ENCODE measurements at places on chromosomes 7 and 10.

DNA sequence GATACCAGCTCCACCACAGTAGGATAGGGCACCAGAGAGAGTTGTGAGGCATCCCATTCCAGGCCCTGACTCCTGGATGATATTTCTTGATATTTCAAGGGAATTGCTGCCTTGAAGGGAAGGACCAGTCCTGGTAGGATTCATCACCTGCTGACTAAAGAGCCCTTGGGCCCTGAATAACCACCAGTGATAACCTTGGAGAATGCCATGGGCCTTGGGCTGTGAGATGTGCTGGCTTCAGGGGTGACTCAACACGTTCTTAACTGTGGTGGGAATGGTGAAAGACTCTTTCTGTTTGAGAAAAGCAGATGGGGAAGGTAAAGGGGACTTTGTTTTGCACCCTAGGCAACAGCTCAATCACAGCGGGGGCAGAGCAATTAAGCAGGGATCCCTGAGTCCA lies 21.4 kb upstream of the ASZ1 start:
- DNase-seq, result no peak

- DNase-seq, result no peak
Measured at GRCh38 chr10:74500816-74501215, 325.6 kb upstream of the KAT6B start.

- no peak for DNase-seq
Measured at GRCh38 chr7:26646336-26647048, 217.9 kb downstream of the SKAP2 start.

DNA sequence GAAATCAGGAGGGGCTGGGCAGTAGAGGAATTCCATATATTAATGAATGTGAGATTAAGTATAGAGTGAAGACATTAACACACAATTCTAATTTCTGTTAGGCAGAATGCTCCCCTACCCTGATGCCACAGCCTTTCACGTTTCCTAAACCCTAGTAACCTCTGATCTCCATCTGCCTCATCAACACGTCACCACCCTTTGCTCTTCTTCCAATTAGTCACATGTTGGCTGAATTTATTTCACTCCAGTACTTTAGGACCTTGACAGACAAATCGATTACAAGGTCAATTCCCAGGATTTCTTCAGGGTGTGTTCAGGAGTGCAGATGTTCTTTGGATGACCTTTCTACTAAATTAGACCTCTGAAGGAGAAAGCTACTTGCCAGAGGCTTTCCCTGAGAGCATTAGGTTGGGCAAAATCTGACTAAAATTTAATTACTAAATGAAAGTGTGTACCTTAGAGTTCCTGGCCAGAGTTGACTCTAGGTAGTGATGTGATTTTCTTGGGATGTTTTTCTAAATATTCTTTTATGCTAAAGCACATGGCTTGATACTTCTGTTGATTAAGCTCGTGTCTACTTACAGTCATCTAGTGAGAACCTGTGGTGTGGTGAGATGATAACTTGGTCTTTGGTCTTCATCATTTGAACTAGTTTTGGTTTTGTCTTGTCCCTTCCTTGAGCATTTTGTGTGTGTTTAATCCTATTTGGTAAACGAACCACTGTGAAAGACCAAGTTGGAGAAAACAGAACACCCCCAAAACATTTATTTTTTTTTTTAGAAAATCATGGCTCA lies 12.7 kb downstream of the AGR2 start:
- DNase-seq, result no peak

DNA sequence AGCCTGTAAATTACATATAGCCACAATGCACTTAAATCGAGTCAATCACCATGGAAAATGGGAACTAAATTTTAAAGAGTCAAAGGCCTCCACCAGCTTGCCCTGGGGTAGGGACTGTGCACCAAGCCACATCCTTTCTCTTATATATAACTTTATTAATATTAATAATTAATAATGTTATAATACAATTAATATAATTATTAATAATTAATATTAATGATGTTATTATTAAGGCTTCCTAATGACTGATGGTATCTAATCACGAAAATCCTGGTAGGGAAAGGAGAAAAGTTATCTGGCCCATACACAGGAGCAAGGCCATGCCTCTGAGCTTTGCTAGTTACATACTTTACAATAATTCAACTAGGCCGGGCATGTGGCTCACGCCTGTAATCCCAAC lies 67.2 kb upstream of the DGKI start:
- no peak for DNase-seq

DNA sequence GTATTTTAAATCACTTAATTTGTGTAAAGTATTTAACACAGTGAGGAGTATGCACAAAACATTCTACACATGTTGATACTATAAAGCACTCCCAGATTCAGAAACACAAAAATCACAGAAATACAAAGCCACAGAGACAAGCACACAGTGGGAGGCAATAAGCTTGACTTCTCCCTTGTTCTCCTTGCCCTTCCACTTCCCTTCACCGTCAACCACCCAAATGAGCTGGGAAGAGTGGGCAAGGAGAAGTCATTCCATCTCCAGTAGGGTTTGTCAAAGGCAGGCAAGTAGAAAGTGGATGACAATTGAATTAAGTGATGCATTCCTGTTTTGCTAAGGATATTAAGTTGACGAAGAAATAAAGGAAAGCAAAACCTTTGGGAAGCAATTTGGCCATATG lies 4.2 kb upstream of the TMEM139 start:
- DNase-seq, result no peak

GRCh38 chr7:37549076-37549931 lies 100.6 kb upstream of the ELMO1 start:
- DNase-seq, result no peak

DNA sequence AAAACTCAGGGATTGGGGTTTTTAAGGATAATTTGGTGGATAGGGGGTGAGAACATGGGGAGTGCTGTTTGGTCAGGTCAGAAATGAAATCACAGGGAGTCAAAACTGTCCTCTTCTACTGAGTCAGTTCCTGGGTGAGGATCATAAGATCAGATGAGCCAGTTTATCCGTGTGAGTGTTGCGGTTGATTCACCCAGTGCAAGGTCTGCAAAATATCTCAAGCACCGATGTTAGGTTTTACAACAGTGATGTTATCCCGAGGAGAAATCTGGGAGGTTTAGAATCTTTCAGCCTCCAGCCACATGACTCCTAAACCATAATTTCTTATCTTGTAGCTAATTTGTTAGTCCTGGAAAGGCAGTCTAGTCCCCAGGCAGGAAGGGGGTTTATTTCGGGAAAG lies 31.7 kb upstream of the AGR2 start:
- DNase-seq, result no peak

- no peak for DNase-seq
Measured at GRCh38 chr7:51309361-51310130, 7.1 kb downstream of the COBL start.

DNA sequence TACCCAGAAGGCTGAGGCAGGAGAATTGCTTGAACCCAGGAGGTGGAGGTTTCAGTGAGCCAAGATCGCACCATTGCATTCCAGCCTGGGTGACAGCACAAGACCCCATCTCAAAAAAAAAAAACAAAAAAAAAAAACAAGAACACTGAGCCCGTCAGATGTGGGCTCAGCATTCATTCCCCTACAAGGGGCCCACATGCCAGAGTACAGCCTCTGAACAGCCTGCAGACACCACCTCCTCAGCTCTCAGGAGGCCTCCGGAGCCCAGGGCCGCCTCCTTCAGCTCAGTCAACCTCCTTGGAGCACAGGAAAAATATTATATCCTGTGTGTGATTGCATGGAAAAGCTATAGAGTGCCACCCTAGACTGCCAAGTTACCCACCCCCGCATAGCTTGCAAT lies 112.3 kb downstream of the ABLIM1 start:
- no peak for DNase-seq

DNA sequence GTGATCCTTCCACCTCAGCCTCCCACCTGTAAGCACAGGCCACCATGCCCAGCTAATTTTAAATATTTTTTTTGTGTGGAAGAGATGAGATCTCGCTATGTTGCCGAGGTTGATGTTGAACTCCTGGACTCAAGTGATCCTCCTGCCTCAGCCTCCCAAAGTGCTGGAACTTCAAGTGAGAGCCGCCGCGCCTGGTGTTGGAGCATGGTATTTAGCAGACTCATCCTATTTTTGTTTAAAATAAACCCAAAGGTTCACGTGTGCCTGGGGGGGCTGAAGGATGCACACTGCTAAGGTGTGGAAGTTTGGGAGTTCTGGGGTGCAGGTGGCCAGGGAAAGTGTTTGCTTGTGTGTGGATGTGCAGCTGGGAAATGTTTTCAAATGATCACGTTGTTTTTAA lies 18.1 kb downstream of the PDGFA start:
- DNase-seq, result no peak

DNA sequence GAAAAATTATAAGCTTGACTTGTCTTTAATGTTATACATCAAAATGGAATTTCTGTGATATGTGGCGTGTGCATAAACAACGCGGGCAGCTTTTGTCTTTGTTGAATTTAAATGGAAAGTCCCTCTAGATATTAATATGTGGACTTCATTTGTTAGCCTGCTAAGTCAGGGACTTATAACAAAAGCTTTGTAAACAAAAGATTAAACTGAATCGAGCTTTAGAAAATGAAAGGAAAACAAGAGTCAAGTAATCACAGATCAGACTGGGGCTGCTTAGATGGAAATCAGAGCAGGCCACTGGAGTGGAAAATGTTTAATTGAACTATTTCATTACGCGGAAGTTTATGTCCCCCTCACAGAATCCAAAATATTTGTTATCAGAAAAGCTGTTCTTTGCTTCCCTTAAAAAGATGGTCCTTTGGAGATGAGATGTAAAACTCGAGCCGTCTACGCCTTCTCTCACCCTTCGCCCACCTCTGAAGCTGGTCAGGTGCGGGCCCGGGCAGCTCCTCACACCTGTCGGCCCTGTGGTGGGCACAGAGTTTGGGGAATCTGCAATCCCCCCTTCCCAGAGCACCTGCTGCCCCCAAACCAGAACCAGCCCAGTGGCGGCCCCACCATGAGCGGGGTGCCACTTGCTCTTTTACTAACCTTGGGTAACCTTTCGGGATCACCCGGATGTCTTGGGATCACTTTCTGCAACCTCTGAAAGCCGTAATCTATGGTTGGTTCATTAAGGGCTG lies 116.2 kb downstream of the EBF3 start:
- DNase-seq, result peak; percentile 28

DNA sequence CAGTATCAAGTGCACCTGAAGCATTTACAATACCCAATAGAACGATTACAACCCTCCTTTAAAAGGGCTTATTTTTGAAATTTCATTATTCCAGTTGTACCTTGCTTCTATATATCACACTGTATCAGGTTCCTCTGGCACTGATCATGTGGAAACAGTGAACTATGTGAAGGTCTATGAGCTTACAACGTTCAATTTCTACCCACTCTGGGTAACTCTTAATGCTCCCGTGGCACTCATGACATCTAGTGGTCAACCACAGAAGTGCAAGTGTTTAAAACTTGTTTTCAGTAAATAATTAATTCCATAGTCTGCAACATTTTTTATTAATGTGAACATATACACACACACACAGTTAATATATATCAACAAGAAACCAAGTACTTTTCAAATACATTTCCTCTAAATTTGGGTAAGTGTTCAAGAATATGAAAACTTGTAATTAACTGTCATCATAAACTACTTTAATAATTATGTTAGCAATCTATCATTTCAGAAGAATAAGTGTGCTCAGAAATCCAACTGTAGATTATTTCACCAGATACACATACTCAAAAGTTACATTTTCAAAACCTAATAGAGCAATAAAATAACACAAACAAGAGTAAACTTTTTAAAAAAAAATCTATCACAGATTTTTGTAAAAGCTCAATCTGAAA lies 61.0 kb downstream of the MPP7 start:
- DNase-seq, result no peak

DNA sequence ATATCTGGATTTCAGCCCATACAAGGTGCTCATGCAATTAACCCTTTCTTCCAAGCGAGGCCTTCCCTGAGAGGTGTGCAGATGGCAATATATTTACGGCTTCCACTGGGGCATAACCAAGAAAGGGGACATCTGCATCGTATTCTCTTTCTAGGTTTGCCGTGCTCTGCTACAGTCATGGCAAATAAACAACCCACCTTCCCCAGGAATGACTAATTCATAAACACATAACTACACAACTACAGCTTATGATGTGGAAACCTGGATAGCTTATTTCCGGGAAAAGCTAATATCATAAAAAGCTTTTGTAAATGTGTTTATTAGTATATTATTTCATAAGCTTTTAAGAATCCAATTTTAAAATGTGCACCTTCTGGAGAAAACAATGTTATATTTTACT lies 120.0 kb downstream of the CAMK1D start:
- no peak for DNase-seq

GRCh38 chr10:78947226-78947625 lies 121.5 kb upstream of the ZMIZ1 start:
- DNase-seq, result no peak

- DNase-seq, result no peak
Measured at GRCh38 chr10:80506836-80507487, 30.7 kb upstream of the SH2D4B start.

DNA sequence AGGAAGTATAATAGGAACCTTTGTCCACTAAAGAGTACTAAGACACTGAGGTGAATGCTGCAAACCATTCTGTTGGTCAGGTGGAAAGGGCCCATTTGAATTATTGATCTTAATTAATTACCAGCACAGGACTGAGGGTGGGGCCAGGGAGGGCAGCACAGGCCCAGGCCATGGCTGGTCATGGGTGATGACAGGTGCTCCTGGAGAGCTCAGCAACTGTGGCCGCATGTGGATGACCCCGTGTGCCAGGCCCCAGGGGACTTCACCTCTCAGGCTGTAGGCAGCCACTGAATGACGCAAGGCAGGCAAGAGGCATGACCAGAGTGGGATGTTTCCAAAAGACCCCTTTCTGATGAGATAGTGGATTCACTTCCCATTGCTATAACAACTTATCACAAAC lies 54.2 kb downstream of the HECW1 start:
- DNase-seq, result no peak

- no peak for DNase-seq
Measured at GRCh38 chr7:67402280-67402679, 405.6 kb downstream of the TYW1 start.

GRCh38 chr10:34430685-34431084 lies 384.4 kb downstream of the PARD3 start:
- DNase-seq, result no peak

GRCh38 chr10:73251683-73252444 lies 580 bp downstream of the MRPS16 start:
- no peak for DNase-seq

DNA sequence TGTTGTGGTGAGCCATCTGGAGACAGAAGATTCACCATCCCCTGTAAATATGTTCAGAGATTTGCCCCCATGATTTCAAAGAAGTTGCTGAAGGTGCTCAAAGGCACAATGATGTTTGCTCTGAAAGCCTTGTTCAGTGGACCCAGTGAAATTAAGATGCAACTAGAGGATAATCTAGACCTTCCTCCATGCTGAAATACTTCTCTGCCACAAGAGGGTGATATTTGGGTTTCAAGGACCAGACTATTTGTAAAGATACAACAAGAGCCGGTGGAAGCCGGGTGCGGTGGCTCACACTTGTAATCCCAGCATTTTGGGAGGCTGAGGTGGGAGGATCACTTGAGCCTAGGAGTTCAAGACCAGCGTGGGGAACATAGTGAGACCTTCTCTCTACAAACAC lies 13.5 kb upstream of the MSRB2 start:
- no peak for DNase-seq

- DNase-seq, result no peak
Measured at GRCh38 chr7:55305135-55305534, 60.0 kb upstream of the LANCL2 start.

- no peak for DNase-seq
Measured at GRCh38 chr10:75357500-75357899, 44.1 kb downstream of the ZNF503 start.

GRCh38 chr10:11448545-11449244 lies 162.8 kb downstream of the USP6NL start:
- DNase-seq, result peak; percentile 17

GRCh38 chr7:50182759-50183158 lies 89.7 kb upstream of the ZPBP start:
- no peak for DNase-seq
